Central memory CD4-positive, alpha-beta T cell (primary cell): ENCODE measurements at places on chromosomes 6 and 20.
A peak's percentile ranks its signal among the peaks of the same experiment; 100 is the strongest.

GRCh38 chr6:44503471-44503870 lies 116.0 kb downstream of the CDC5L start:
- DNase-seq = no peak

DNA sequence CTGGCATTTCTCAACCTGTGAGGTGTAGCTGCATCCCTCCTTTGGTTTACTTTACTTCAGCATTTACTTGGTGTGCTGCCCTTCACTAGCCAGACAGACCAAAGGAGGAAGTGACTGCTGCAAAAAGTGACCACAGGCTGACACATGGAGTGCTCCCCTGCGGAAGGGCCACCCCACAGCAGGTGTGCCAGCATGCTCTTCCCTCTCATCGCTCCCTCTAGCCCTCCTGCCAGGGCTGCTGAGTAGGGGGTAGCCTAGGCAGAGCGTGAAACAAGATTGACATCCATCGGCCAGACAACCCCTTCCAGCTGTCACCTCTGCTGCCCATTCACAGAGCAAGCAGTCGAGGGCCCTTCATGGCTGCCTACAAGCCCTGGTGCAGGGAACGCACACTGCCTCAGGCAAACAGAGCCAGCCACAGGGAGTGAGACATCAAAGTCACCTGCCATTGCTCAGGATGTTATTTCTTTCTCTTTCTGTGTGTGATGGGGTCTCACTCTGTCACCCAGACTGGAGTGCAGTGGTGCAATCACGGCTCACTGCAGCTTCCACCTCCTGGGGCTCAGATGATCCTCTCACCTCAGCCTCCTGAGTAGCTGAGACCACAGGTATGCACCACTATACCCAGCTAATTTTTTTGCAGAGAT lies 102.0 kb upstream of the RPS6KA2 start:
- no peak for DNase-seq

- DNase-seq = no peak
These were observed 545 bp downstream of the FNDC1 start for GRCh38 chr6:159169557-159170332.

- no peak for DNase-seq
These were observed 16.6 kb downstream of the LAMA2 start for GRCh38 chr6:128899341-128900050.

- DNase-seq = peak; percentile 62
These were observed 29.0 kb downstream of the HNF4A start for GRCh38 chr20:44384423-44385027.

GRCh38 chr20:51542571-51543421 lies at the start of gene NFATC2:
Gene NFATC2 (minus strand): TSS chr20:51542719. CDS start chr20:51542499, 220 bp downstream.
- DNase-seq = peak; percentile 57
